ENCODE measurements at places on chromosomes 16 and 17. TPM values are rescaled to one million over a fixed set of nuclear protein-coding genes. Genes with fewer than 3 reads are reported as not detected.

C17orf107 gene
- total RNA-seq = 0.59 TPM

VAT1L gene
- under 0.01 TPM for total RNA-seq

MYH13 gene
- not detected for total RNA-seq

KRTAP2-3 gene
- not detected for total RNA-seq

All from subcutaneous preadipocyte (primary cell).